ENCODE measurements at places on chromosomes 12 and 14. TPM values are rescaled to one million over a fixed set of nuclear protein-coding genes. Genes with fewer than 3 reads are reported as not detected.

GRCh38 chr12:39006286-39006685 lies 100.9 kb upstream of the CPNE8 start:
- H3K4me1 ChIP-seq = no peaks in the 10 kb centered on the region
- H3K36me3 ChIP-seq = no peaks in the 10 kb centered on the region
- no peak for DNase-seq

GRCh38 chr12:51225234-51225633 lies 7.4 kb upstream of the POU6F1 start:
- H3K4me3 ChIP-seq = no peak overlapping the region
- H3K27me3 ChIP-seq = no peaks in the 10 kb centered on the region
- H3K4me1 ChIP-seq = no peaks in the 10 kb centered on the region
- H3K36me3 ChIP-seq = no peaks in the 10 kb centered on the region
- DNase-seq = no peak

- H3K4me3 ChIP-seq = no peak overlapping the region
- H3K36me3 ChIP-seq = no peaks in the 10 kb centered on the region
- H3K27ac ChIP-seq = no peak overlapping the region
- peaks cover 29% of the 10 kb centered on the region for H3K27me3 ChIP-seq
- no peaks in the 10 kb centered on the region for H3K4me1 ChIP-seq
- no peak for DNase-seq
Observed at GRCh38 chr12:109656743-109657142, 56.9 kb upstream of the FAM222A start.

DNA sequence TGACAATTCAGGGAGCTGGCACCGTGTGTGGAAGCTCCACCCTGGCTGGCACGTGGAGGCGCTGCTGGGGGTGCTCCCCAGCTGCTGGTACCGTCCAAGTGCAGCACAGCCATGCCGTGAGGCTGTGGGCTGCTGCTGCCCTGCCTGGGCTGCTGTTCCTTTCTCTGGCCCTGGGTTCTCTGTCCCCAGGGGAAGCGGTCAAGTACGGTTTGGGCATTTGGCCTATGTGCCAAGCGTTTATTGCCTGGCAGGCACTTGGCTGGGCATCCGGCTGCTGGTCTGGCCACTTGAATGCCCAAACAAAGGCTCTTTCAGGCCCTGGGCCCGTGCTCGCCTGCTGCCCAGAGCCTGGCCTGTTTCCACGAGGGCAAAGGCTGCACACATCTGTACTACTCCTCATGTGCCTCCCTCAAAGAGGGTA lies 39.6 kb downstream of the RHOF start:
- no peak overlapping the region for H3K4me3 ChIP-seq
- H3K27me3 ChIP-seq = no peaks in the 10 kb centered on the region
- DNase-seq = no peak

DNA sequence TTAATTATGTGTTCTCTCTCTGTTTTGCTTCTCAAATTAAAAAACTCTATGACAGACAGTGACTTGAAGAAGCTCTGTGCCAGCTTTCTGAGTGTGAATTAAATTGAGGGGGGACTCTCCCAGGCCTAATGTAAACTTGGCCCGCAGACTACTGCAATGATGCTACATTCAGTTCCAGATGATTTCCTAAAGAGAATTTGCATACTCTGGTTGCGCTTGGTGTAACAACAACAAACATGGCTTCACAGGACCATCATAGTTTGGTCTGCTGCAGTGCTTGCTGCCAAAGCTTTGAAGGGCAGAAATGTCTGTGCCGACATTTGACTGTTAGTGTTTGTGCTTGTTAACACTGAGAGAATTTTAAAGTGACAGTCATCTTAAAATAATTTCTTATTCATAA lies 25.0 kb downstream of the CFAP54 start:
- H3K4me3 ChIP-seq = no peak overlapping the region
- no peaks in the 10 kb centered on the region for H3K27me3 ChIP-seq
- H3K36me3 ChIP-seq = no peaks in the 10 kb centered on the region
- no peaks in the 10 kb centered on the region for H3K4me1 ChIP-seq

DNA sequence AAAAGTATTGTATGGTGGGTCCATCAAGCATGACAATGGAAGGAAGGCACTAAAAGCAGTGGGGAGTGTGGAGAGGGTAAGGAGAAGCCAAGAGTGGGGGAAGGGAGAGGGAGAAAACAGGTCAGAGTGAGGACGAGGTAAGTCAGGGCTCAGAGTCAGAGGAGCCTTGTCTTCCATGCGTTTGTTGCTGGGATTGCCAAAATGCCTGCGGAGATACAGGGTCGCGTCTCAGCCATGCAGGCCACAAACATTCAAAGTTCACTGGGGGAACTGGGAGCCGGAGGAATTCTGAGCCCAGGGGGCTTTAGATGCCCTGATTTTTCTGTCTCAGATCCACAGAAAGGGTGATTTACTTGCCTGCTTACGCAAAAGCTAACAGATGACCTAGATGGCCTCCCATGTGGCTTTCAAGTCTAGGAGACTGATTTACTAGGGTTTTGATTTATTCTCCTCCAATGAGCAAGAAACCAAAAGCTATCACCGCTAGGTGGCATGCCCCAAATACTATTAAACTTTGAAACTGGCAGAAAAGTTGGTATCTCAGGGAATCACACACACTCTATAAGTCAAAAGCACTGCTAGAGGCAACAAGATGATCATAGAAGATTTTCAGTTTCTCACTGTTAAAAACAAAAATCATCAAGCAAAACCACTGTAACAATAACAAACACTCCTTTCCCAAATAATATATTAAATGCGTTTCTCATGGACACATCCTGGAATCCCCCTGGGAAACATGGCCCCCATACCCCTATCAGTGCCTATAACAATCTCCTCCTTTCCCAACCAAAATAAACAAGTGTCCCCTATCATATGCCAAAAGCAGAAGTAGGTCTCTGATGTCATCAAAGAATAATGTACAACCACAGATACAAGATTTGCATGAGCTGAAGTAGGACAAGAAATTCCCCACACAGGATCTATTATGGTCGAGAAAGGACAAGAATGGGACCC lies 26.6 kb upstream of the MDM1 start:
- DNase-seq = peak; percentile 50
- no peaks in the 10 kb centered on the region for H3K36me3 ChIP-seq
- no peak overlapping the region for H3K27ac ChIP-seq
- H3K27me3 ChIP-seq = no peaks in the 10 kb centered on the region
- H3K4me1 ChIP-seq = no peaks in the 10 kb centered on the region
- no peak overlapping the region for H3K4me3 ChIP-seq

GRCh38 chr14:105865904-105866840 lies 339.8 kb downstream of the TMEM121 start:
- no peak for DNase-seq
- no peak overlapping the region for H3K27ac ChIP-seq
- H3K4me3 ChIP-seq = no peak overlapping the region
- peaks cover 10% of the 10 kb centered on the region for H3K27me3 ChIP-seq
- H3K4me1 ChIP-seq = no peaks in the 10 kb centered on the region

GRCh38 chr14:95784137-95784536 lies 70.2 kb upstream of the TCL1A start:
- no peak for DNase-seq
- H3K27ac ChIP-seq = no peak overlapping the region
- H3K4me3 ChIP-seq = no peak overlapping the region
- peaks cover 13% of the 10 kb centered on the region for H3K27me3 ChIP-seq

GRCh38 chr12:81079280-81080076 lies 1.6 kb downstream of the ACSS3 start:
- peaks cover 4% of the 10 kb centered on the region for H3K27me3 ChIP-seq
- no peaks in the 10 kb centered on the region for H3K4me1 ChIP-seq
- no peaks in the 10 kb centered on the region for H3K36me3 ChIP-seq
- H3K4me3 ChIP-seq = no peak overlapping the region
- H3K27ac ChIP-seq = no peak overlapping the region

DNA sequence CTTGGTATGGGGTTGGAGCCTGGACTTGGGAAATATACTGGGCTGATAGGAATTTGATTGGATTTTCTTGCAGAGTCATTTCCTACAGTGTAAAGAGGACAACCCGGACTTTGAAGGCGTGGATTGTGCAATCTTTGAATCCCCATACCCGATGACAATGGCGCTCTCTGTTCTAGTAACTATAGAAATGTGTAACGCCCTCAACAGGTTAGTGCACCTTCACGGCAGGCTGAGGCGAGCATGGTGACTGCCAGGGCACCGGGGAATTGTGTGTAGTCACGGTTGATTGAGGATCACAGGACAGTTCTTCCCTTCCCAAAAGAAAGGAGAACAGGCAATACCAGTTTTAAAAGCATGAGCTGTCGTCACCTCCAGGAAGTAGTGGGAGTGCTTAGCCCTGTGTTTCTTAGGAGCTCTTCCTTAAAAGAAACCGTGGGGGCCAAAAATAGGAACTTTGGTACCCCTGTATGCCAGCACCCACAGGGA lies 58.3 kb downstream of the ANAPC7 start:
- no peak overlapping the region for H3K27ac ChIP-seq
- no peaks in the 10 kb centered on the region for H3K27me3 ChIP-seq
- DNase-seq = no peak
- H3K4me1 ChIP-seq = no peaks in the 10 kb centered on the region
- H3K36me3 ChIP-seq = peaks cover 73% of the 10 kb centered on the region

DNA sequence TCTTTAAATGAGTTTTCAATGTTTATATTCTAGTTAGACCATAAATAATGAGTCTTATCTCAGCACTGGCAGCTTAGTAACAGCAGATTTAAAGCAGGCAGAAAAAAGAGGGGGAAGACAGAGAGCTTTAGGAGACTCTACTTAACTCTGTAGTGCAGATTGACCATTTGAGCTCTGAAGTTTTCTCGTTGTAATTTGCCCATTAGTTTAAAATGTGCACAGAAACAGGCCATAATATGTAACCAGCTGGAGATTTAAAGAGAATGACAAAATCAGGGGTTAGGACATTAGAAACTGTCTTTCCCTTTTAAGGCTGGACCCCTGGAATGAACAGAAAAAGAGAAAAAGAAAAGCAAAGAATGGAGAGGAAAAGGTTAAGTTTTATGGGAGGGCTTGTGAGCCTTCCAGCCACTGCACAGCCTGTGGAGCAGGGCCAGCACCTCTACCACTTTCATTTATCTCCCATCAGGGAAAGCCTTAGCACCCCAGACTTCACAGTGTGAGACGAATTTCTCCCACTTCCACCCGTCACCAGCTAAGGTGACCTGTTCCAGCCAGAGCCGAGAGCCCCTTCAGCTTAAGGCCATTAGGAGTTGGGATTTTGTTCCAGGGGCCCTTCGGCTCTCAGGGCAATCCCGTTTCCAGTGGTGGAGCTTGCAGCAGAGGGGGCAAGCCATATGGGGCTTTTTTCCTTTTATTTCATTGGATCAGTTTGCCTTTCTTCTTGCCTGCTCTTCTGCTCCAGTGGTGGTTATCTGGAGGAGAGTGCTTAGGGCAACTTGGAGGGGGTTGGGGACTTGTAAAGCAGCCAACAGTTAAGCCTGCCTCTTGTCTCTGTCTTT lies 8.0 kb downstream of the IL22 start:
- DNase-seq = no peak

DNA sequence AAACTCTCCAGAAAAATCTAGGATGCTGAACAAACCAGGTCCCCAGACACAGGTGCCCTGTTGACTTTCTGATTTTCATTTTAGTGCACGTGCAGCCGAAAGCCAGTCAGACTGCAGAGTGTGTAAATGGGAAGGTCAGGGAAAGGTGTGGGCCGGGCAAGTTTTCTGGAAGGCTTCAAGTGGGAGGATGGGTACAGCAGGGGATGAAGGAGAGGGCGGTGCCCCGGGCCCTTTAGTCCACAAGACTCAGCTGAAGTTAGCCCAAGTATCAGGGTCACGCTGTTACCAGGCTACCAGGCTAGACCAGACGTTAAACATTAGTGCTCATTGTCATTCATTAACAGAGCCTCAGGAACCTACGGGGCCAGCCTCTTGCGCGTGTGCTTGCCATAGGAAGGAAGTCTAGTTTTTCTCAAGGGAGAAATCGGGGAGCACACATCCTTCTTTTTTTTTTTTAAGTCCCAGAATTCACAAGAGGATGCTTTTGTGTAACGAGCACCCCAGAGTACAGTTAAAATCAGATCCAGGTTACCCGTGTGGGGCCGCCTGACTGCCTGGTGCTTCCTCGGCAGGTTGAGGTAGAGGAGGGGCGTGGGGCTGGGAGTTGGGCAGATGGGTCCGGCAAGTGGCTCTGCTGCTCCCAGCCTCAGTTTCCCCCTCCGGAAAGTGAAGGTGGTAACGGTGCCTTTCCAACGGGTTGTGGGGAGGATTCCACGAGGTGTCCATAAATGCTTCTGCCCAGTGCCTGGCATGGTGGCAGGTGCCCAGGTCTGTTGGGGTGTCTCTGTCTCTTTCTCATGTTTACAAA lies 19.1 kb downstream of the BCL7A start:
- no peak for DNase-seq
- H3K27ac ChIP-seq = no peak overlapping the region
- peaks cover 5% of the 10 kb centered on the region for H3K36me3 ChIP-seq
- H3K4me1 ChIP-seq = no peaks in the 10 kb centered on the region
- no peaks in the 10 kb centered on the region for H3K27me3 ChIP-seq
- no peak overlapping the region for H3K4me3 ChIP-seq

DNA sequence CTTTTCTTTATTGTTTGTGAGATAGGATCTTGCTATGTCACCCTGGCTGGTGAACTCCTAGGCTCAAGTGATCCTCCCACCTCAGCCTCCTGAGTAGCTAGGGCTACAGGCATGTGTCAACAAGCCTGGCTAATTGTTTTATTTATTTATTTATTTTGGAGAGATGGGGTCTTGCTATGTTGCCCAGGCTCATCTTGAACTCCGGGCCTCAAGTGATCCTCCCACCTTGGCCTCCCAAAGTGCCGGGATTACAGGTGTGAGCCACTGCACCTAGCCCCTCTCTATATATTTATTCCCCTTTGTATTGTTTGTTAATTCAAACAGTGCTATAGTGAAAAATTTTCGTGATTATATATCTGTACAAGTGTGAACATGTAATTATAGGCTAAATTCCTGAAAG lies 123.3 kb downstream of the DAAM1 start:
- H3K4me1 ChIP-seq = peaks cover 6% of the 10 kb centered on the region
- no peak overlapping the region for H3K27ac ChIP-seq

- no peak for DNase-seq
- H3K36me3 ChIP-seq = peaks cover 3% of the 10 kb centered on the region
- no peaks in the 10 kb centered on the region for H3K27me3 ChIP-seq
- H3K4me1 ChIP-seq = no peaks in the 10 kb centered on the region
- no peak overlapping the region for H3K27ac ChIP-seq
Observed at GRCh38 chr12:14431975-14432374, 66.5 kb downstream of the ATF7IP start.

GRCh38 chr12:40650038-40650704 lies 42.1 kb upstream of the CNTN1 start:
- H3K4me1 ChIP-seq = no peaks in the 10 kb centered on the region
- no peak overlapping the region for H3K4me3 ChIP-seq
- no peak overlapping the region for H3K27ac ChIP-seq
- no peak for DNase-seq
- H3K27me3 ChIP-seq = no peaks in the 10 kb centered on the region

Gene SMOC1
- not detected for total RNA-seq

Gene RASSF9
- not detected for total RNA-seq

Gene NANOG
- 0.22 TPM for total RNA-seq

Gene EMP1
- 110 TPM for total RNA-seq

Gene LMNTD1
- not detected for total RNA-seq

Gene IAPP
- not detected for total RNA-seq

Gene CARMIL3
- total RNA-seq = 0.71 TPM

Gene RPL10L
- not detected for total RNA-seq

Gene DRAM1
- total RNA-seq = 20.3 TPM

Gene PIANP
- not detected for total RNA-seq

Gene SBNO1
- total RNA-seq = 43.8 TPM

Gene SRRM4
- total RNA-seq = 0.02 TPM

All from HCT116 (cell line).